ENCODE measurements at places on chromosomes 4 and X.

GRCh38 chrX:72478853-72479252 is 93.8 kb downstream of the HDAC8 start:
- no peak for DNase-seq

- DNase-seq, result no peak
Measured at GRCh38 chr4:7426525-7427171, 8.1 kb downstream of the PSAPL1 start.

GRCh38 chr4:68256284-68256683 is 10.8 kb upstream of the TMPRSS11B start:
- no peak for DNase-seq

- DNase-seq, result no peak
Measured at GRCh38 chrX:871626-872025, 241.0 kb downstream of the SHOX start.

- DNase-seq, result peak; percentile 65
Measured at GRCh38 chrX:18674417-18674787, 2.5 kb upstream of the RS1 start.

DNA sequence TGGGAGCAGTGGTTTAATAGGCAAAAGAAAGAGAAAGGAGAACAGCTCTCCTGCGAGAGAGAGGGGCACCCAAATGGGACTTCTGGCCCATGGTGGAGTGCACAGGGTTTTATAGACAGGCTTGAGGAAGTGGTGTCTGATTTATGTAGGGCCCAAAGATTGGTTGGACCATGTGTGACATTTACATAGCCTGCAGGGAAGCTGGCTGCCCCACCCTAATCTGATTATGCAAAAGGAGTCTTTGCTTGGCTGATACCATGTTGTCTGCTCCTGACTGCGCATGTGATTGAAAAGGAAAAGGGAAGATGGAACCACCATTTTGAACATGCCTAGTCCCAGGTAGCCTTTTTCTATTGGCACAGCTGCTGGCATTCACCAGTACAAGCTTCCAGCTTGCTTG is 100.0 kb upstream of the DIPK2B start:
- peak; percentile 2 for DNase-seq

GRCh38 chr4:170580651-170581050 is 490.9 kb upstream of the AADAT start:
- DNase-seq, result no peak

DNA sequence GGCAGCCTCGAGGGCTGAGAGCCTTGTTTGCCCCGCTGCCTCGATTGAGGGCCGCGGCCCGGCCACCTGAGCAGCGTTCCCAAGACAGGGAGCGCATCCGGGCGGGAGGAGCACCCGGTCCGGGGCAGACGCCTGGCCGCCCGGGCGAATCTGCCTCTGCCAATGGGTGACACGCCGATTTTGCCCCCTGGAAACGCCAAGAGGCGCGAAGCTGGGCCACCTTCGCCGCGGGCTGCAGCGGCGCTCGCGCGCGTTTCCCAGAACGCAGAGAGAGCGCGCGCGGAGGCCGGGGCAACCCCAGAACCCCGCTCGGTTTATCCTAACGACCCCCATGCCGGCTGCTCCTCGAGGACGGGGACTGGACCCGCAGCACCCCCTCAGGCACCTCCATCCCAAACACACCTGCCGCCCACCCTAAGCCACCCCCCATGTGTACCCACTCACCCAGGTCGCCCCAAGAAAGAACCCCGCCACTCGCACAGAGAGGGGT is 575 bp downstream of the MAP7D2 start:
- peak; percentile 65 for DNase-seq

All from NCI-H526 (cell line).